ENCODE measurements at places on chromosomes 3 and 15. TPM values are rescaled to one million over a fixed set of nuclear protein-coding genes. Genes with fewer than 3 reads are reported as not detected.

- DNase-seq: no peak
These were observed 34.4 kb upstream of the SLCO2A1 start for GRCh38 chr3:134064081-134064480.

CASR gene
- not detected for total RNA-seq

KCNMB2 gene
- total RNA-seq: not detected

CYP1A1 gene
- 7.6 TPM for total RNA-seq

ZNF80 gene
- not detected for total RNA-seq

CLSTN2 gene
- not detected for total RNA-seq
